SIG-M5 (cell line): ENCODE measurements at places on chromosomes 11 and 22.

DNA sequence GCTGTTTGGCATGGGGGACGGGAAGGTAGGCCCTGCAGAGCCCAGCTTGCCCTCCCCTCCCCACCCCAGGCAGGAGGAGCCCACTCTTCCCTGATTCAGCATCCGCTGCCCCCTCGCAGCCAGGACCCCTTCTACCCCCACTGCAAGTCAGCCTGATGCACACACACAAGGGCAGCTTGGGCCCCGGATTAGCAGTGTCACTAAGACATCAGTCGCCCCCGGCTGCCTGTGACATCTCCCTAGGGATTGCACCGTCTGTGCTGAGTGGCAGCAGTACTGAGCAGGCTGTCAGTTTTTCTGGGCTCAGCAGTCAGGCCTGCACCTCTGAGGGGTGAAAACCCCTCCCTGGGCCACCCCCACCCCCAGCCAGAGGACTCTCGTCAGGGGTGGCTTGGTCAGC, 30.4 kb upstream of the SYT7 start:
- no peak for DNase-seq

GRCh38 chr22:37334859-37335805, 52.8 kb downstream of the CYTH4 start:
- no peak for DNase-seq

GRCh38 chr22:50734343-50734771, 3.6 kb upstream of the ACR start:
- no peak for DNase-seq

GRCh38 chr11:62656796-62657429, 3.8 kb upstream of the INTS5 start:
- no peak for DNase-seq

DNA sequence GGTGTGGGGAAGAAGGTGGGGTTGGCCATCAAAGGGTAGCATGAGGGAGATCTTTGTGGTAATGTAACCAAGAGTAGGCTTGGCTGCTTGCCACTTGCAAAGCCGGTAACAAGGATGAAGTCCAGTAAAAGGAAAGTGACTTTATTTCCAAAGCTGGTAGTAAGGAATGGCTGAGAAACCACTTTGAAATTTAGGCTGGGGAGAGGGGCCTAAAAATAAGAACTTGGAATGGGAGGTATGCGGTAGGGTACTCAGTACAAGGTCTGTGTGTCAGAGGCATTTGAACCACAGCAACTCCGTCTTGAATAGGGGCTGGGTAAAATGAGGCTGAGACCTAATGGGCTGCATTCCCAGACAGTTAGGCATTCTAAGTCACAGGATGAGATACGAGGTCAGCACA, 216.0 kb upstream of the ISX start:
- no peak for DNase-seq

DNA sequence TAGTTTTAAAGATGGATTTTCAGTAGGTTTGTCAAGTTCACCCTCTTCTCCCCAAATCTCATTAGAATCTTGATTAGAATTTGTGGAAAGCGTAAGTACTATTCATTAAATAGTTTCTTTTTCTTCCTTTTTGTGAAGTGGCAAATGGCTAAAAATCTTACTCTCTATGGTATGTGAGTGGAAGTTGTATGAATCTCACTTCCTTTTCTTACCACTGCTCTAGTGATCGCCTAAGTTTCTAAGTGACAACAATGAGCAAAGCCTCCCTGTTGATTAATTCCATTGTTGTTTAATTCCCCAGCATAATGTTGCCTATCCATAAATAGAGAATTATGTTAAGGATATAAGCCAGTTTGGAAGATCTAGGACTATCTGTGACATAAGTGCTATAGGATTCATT, 82.7 kb downstream of the PGR start:
- DNase-seq, result no peak

DNA sequence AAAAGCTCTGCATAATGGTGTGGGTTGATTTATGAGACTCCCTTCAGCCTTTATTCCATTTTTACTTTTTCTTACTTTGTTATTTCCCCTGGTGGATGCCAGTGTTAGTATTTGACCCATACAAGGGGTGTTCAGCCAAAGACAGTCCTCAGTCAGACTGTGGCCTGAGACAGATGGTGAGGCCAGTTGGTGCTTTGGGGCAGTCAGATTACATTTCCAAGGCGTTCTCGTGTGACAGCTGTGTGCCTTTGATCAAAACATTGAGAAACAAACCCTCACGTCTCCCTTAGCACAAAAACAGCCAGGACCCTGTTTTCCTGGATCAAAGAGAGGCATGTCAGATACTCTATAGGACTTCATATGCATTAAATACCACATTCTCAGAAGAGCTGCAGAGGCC, 31.3 kb upstream of the SLN start:
- DNase-seq, result no peak

GRCh38 chr22:46589141-46589748, 30.9 kb upstream of the GRAMD4 start:
- DNase-seq, result no peak

GRCh38 chr11:76834151-76834550, 26.6 kb upstream of the ACER3 start:
- no peak for DNase-seq
